Cardiac muscle cell (in vitro differentiated cells and primary cell): ENCODE measurements at places on chromosomes 5 and 9.

DNA sequence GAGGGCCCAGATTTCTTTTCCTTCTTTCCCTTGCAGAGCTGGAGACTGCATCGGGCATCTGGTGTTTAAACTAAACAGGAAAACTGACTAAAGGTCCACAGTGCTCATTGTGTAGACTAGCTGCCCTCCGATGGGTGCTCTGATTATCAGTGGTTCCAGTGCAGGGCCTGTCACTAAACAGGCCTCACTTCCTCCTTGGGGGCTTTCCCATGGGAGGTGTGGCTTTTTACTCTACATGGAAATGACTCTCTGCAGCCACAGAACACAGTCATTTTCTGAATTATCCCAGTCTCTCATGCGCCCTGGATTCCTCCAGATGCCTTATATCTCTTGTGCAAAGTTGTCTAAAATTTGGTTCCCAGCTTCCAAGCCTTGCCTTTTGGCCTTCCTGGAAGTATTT lies 199.2 kb downstream of the TRIO start:
- DNase-seq: no peak
- no peaks in the 10 kb centered on the region for H3K27me3 ChIP-seq
- peaks cover 16% of the 10 kb centered on the region for H3K36me3 ChIP-seq
- H3K4me3 ChIP-seq: no peak overlapping the region

DNA sequence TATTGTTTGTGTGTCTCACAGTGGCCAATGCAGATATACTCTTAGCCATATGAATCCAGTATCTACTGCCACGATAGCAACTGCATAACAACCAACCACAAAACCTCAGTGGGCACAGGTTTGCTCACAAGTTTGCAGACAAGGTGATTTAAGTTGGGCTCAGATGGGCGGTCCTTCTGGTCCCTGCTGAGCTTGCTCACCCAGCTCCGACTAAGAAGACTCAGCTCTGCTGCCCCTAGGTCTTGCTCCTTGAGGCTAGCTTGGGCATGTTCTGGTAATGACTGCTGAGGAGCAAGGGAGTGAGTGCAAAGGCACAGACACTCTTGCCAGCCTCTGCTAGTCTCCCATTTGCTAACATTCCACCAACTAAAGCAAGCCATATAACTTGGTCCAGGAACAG lies 52.6 kb downstream of the MTX3 start:
- H3K4me3 ChIP-seq: no peak overlapping the region
- H3K27me3 ChIP-seq: no peaks in the 10 kb centered on the region
- H3K27ac ChIP-seq: no peak overlapping the region
- H3K36me3 ChIP-seq: no peaks in the 10 kb centered on the region

DNA sequence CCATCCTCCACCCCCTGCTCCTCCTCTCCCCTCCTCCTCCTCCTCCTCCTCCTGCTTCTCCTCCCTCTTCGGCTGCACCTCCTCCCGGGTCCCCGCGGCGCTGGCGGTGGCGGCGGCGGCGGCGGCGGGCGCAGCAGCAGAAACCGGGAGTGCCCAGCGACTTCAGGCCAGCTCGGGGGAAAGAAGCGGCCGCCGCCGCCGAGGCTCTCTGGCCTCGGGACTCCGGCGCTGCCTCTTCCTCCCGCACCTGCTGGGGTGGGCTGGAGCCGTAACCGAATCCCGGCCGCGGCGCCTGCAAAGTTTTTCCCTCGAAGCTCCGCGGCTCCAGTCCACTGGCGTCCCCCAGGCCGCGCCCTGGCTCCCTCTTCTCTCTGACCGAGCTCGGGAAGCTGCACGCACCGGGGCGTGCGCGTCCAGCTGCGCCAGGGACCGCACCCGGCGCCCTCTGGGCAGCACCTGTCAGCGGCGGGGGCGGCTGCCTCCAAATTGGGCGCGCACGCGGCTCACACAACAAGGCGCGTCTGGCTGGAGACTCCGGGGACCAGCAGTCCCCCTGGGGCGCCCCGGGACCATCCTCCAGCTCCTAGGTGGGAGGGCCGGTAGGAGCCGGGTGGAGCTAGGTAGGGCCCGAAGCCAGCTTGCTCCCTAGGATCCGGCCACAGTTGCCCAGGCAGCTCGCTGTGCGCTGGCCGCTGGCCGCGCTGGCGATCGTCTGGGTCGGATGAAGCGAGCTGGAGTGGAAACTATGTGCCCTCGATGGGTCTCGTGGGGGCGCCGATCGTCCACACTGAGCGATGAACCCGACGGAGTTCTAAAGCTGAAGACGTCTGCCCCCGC lies at the start of gene MCTP1:
TSS of gene MCTP1 (minus strand) at position 523 of the 837 bp plus-strand sequence.
- H3K4me3 ChIP-seq: peak within 1 kb of the TSS; percentile 53
- no peak within 1 kb of the TSS for H3K27ac ChIP-seq
- H3K4me1 ChIP-seq: peaks cover 3% of the 10 kb centered on the region
- DNase-seq: peak; percentile 58
- no peaks in the 10 kb centered on the region for H3K36me3 ChIP-seq
- H3K27me3 ChIP-seq: peaks cover 99% of the 10 kb centered on the region

- no peak for DNase-seq
- no peak overlapping the region for H3K27ac ChIP-seq
- no peaks in the 10 kb centered on the region for H3K36me3 ChIP-seq
- no peak overlapping the region for H3K4me3 ChIP-seq
- no peaks in the 10 kb centered on the region for H3K4me1 ChIP-seq
Measured at GRCh38 chr9:78371981-78372380, 75.1 kb downstream of the PSAT1 start.

- peaks cover 22% of the 10 kb centered on the region for H3K36me3 ChIP-seq
- H3K4me1 ChIP-seq: peaks cover 30% of the 10 kb centered on the region
- H3K27ac ChIP-seq: peak overlapping the region; percentile 22
- no peaks in the 10 kb centered on the region for H3K27me3 ChIP-seq
- DNase-seq: peak; percentile 64
Measured at GRCh38 chr5:177133853-177134696, 502 bp downstream of the NSD1 start.

- no peak overlapping the region for H3K4me3 ChIP-seq
- DNase-seq: no peak
Measured at GRCh38 chr9:104374711-104375110, 129.4 kb upstream of the OR13F1 start.

DNA sequence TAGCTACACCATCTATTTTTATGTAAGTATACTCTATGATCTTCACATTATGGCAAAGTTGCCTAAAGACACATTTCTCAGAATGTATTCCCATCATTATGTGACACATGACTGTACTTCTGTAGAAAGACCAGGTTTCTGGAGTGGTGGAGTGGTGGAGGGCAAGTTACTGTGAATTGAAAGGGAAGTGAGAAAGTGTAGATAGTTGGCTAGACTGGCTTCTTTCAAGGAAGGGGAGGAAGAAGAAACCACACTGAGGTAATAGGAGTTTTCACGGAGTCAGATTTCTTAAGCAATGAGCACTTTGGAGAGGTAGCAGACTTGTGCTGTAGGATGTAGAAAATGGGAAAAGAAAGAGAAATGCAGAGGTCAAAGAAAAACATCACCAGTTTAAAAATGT lies 50.9 kb upstream of the EQTN start:
- peaks cover 6% of the 10 kb centered on the region for H3K4me1 ChIP-seq
- no peak overlapping the region for H3K4me3 ChIP-seq
- DNase-seq: no peak
- H3K27ac ChIP-seq: no peak overlapping the region
- H3K36me3 ChIP-seq: no peaks in the 10 kb centered on the region

DNA sequence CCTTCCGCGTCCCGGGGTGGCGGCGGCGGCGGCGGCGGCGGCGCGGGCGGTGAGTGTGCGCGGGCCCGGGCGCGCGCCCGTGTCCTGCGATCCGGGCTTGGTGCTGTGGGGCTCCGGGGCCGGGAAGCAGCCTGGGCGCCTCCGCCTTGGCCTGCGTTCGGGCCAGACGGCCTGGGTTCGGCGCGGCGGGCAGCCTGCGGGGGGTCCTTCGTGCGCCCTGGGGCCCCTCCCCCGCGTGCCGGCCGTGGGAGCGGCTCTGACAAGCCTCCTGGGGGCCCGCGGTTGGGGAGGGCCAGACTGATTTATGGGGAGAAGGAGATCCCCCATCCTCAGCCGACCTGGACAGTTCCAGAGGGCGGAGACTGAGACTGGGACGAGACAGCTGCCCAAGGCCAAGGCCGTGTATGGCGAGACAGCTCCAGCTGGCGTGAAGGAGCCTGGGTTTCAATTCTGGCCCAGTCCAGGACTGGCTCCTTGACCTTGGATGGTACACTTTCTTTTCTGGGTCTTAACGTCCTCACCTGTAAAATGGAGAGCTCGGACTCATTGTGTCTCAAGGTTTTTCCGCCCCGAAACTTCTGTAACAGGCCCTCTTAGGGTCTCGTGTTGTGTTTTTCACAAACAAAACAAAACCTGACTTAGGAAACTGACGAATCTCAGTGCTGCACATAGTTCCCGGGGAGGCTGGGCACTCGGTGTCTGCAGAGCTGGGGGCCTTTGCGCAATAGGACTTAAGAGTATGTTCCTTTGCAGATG lies 603 bp downstream of the TMEM268 start:
- H3K4me1 ChIP-seq: no peaks in the 10 kb centered on the region
- no peak overlapping the region for H3K27ac ChIP-seq
- H3K36me3 ChIP-seq: no peaks in the 10 kb centered on the region
- H3K27me3 ChIP-seq: no peaks in the 10 kb centered on the region
- peak; percentile 81 for DNase-seq

DNA sequence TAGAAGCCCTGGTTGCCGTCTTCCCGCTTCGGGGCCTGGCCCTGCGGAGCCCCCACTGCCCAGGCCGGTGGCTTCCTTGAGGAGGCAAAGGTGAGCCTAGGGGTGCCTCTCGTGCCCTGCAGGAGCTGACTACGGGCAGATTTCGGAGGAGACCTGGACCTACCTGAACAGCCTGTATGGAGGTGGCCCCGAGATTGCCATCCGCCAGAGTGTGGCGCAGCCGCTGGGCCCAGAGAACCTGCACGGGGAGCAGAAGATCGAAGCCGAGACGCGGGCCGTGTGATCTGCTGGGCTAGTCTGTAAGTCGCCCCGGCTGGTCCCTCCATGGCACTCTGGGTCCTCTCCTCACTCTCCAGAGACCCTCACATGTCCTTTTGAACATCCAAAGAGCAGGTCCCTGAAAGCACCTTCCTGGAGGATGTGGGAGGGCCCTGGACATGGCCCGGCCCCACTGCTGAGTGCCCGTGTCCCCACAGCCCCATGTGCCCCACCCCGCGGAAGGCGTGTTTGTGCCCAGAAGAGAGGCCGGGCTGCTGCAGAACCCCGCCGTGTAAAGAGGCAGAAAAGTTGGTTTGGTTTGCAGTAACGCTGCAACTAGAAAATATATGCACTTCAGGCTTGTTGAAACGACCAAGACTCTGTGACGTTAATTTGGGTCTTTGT lies 44.9 kb downstream of the USP20 start:
- peaks cover 8% of the 10 kb centered on the region for H3K36me3 ChIP-seq
- H3K4me3 ChIP-seq: no peak overlapping the region
- peaks cover 13% of the 10 kb centered on the region for H3K4me1 ChIP-seq
- H3K27me3 ChIP-seq: no peaks in the 10 kb centered on the region

GRCh38 chr5:87404359-87404758 lies 8.4 kb downstream of the CCNH start:
- H3K27ac ChIP-seq: peak overlapping the region; percentile 79
- H3K4me1 ChIP-seq: peaks cover 9% of the 10 kb centered on the region
- no peak overlapping the region for H3K4me3 ChIP-seq
- no peak for DNase-seq

- H3K4me3 ChIP-seq: no peak overlapping the region
- DNase-seq: no peak
- H3K36me3 ChIP-seq: peaks cover 3% of the 10 kb centered on the region
- peaks cover 21% of the 10 kb centered on the region for H3K4me1 ChIP-seq
Measured at GRCh38 chr9:91276513-91276912, 85.2 kb downstream of the AUH start.

GRCh38 chr5:115389799-115390382 lies 93.4 kb upstream of the CCDC112 start:
- H3K27ac ChIP-seq: no peak overlapping the region
- no peak overlapping the region for H3K4me3 ChIP-seq
- DNase-seq: no peak
- no peaks in the 10 kb centered on the region for H3K4me1 ChIP-seq
- no peaks in the 10 kb centered on the region for H3K27me3 ChIP-seq
- no peaks in the 10 kb centered on the region for H3K36me3 ChIP-seq

- H3K27me3 ChIP-seq: no peaks in the 10 kb centered on the region
- H3K27ac ChIP-seq: no peak overlapping the region
- H3K36me3 ChIP-seq: no peaks in the 10 kb centered on the region
- H3K4me1 ChIP-seq: no peaks in the 10 kb centered on the region
Measured at GRCh38 chr9:74521009-74521408, 23.9 kb downstream of the RORB start.

GRCh38 chr9:68933434-68934328 lies 80.2 kb downstream of the PRKACG start:
- H3K36me3 ChIP-seq: no peaks in the 10 kb centered on the region
- no peak overlapping the region for H3K4me3 ChIP-seq
- DNase-seq: no peak
- H3K27ac ChIP-seq: no peak overlapping the region
- no peaks in the 10 kb centered on the region for H3K4me1 ChIP-seq
- H3K27me3 ChIP-seq: no peaks in the 10 kb centered on the region

- no peak overlapping the region for H3K4me3 ChIP-seq
- no peak for DNase-seq
- H3K4me1 ChIP-seq: no peaks in the 10 kb centered on the region
- no peaks in the 10 kb centered on the region for H3K27me3 ChIP-seq
- H3K36me3 ChIP-seq: no peaks in the 10 kb centered on the region
- H3K27ac ChIP-seq: no peak overlapping the region
Measured at GRCh38 chr5:73378070-73378469, 70.5 kb downstream of the FOXD1 start.

DNA sequence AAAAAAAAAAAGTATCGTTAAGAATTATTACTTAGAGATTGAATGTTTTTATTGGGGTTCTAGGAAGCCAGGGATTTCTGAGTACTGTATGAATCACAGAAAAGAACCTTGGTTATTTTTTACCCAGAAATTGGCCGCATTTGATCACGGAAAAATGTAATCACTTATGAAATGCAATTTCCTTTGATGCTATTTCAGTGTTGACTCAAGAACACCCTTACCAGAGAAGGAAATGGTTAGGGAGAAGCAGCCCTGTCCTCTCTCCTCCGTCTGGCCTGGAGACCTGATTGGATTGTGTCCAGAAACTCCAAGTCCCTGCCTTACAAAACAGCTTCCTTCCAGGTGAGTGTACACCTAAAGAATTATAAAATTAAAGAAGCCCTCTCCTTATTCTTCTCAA lies 116.7 kb downstream of the MED10 start:
- no peak overlapping the region for H3K27ac ChIP-seq
- no peak for DNase-seq
- H3K27me3 ChIP-seq: no peaks in the 10 kb centered on the region
- no peaks in the 10 kb centered on the region for H3K4me1 ChIP-seq
